Hair follicular keratinocyte (primary cell): ENCODE measurements at places on chromosomes 5 and 9. TPM values are rescaled to one million over a fixed set of nuclear protein-coding genes. Genes with fewer than 3 reads are reported as not detected.

PCDHA9 gene
- not detected in 2 replicates for total RNA-seq

NEURL1B gene
- total RNA-seq = 0.86 and 1.3 TPM in 2 replicates

CEL gene
- 0.08 and 1.2 TPM in 2 replicates for total RNA-seq

SLC25A51 gene
- total RNA-seq = 30.5 and 32.0 TPM in 2 replicates

CCL27 gene
- not detected in 2 replicates for total RNA-seq

SLC6A3 gene
- total RNA-seq = not detected in 2 replicates

CBY3 gene
- total RNA-seq = not detected in 2 replicates

LRRC19 gene
- total RNA-seq = 0.23 TPM in 1 of 2 replicates, not detected in the other

SH3RF2 gene
- total RNA-seq = 25.8 and 32.2 TPM in 2 replicates

CNTFR gene
- total RNA-seq = 0.23 TPM in 1 of 2 replicates, not detected in the other

NR2F1 gene
- total RNA-seq = not detected in 2 replicates

PCDHA11 gene
- total RNA-seq = under 0.01 TPM in 1 of 2 replicates, not detected in the other

CDH10 gene
- total RNA-seq = 0.15 TPM in 1 of 2 replicates, not detected in the other

SPATA31D4 gene
- total RNA-seq = not detected in 2 replicates

CYSRT1 gene
- 0.70 and 1.4 TPM in 2 replicates for total RNA-seq

CARTPT gene
- total RNA-seq = not detected in 2 replicates

PRRX2 gene
- total RNA-seq = not detected in 2 replicates

WWC1 gene
- 18.3 and 21.5 TPM in 2 replicates for total RNA-seq

LPAR1 gene
- total RNA-seq = 21.4 and 29.0 TPM in 2 replicates

TCERG1 gene
- total RNA-seq = 37.9 and 41.7 TPM in 2 replicates

FCN1 gene
- total RNA-seq = not detected in 2 replicates

ADAM19 gene
- total RNA-seq = 9.3 and 15.2 TPM in 2 replicates

LURAP1L gene
- total RNA-seq = 3.3 and 10.3 TPM in 2 replicates

MEIKIN gene
- not detected in 2 replicates for total RNA-seq

OR13C4 gene
- not detected in 2 replicates for total RNA-seq

TRPM3 gene
- not detected in 2 replicates for total RNA-seq

SERF1A gene
- 12.0 and 12.3 TPM in 2 replicates for total RNA-seq

PCDHGB2 gene
- 0.08 and 0.23 TPM in 2 replicates for total RNA-seq

ZFP62 gene
- 9.0 and 13.3 TPM in 2 replicates for total RNA-seq

CDC20B gene
- total RNA-seq = not detected in 2 replicates

BARHL1 gene
- not detected in 2 replicates for total RNA-seq

KIF3A gene
- 6.0 and 6.6 TPM in 2 replicates for total RNA-seq

CMYA5 gene
- under 0.01 TPM in 1 of 2 replicates, not detected in the other for total RNA-seq

SREK1 gene
- 11.7 and 18.4 TPM in 2 replicates for total RNA-seq

SVEP1 gene
- 0.04 and 1.6 TPM in 2 replicates for total RNA-seq

SLC6A18 gene
- total RNA-seq = not detected in 2 replicates

BTNL9 gene
- total RNA-seq = not detected in 2 replicates

NIPAL4 gene
- 25.3 and 30.4 TPM in 2 replicates for total RNA-seq

WNT8A gene
- not detected in 2 replicates for total RNA-seq

HTR1A gene
- total RNA-seq = not detected in 2 replicates
